DMS 273 treated with DMSO at 0.1 percent for 48 hours (cell line): ENCODE measurements at places on chromosomes 5 and 9.

GRCh38 chr9:93326654-93327053 is 124.8 kb upstream of the FAM120A start:
- no peak for DNase-seq

- DNase-seq = no peak
Measured at GRCh38 chr9:21828853-21829410, 26.5 kb downstream of the MTAP start.

DNA sequence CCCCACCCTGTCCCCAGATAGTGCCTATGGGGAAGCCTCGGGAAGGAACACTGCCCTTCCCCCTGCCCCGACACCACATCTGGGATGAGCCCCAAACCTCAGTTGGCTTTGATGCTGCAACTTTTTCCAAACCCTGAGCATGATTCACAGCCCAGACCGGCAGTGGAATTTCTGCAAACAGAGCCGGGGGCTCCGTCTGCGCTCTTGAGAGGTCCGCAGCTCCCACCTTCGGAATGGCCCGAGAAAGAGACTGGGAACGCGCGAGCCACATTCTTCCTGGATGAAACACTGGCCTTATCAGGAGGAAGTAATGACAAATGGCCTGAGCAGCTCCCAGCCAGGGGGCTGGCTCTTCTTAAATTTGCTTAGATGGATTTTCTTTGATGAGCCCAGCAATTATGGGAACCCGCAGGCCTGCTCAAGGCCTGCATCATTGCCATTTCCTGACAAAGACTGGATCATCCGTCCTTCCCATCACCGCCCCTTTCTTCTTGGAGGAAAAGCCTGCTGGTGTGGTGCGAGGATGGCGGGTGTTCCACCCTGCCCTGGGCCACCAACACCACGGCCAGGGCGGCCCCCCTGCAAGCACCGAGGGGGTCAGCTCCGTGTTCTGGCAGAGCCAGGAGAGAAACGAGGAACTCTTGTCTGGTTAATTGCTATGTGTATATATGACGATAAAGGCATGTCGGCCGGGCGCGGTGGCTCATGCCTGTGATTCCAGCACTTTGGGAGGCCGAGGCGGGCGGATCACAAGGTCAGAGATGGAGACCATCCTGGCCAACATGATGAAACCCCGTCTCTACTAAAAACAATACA is 38.8 kb upstream of the COL5A1 start:
- DNase-seq = no peak

- DNase-seq = no peak
Measured at GRCh38 chr9:132412089-132412488, 2.1 kb downstream of the CFAP77 start.

DNA sequence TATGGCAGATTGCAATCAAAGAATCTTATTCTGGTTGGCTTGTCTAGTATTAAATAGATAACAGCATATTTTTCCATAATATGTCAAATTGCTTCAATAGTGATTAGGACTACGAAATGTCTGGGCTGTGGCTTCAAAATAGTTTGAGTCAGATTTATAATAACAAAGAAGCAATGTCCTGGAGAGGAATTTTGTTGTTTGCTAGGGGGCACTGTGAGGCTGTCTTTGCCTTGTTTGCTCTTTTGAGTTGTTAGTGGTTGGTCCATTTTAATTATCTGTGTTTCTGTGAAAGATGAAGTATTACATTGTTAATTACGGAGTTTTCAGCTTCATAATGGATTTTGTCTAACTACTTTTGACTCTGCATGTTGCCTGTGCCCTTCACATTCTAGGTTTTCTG is 713.6 kb downstream of the TLE4 start:
- no peak for DNase-seq

- DNase-seq = no peak
Measured at GRCh38 chr5:158660726-158661125, 439.0 kb downstream of the EBF1 start.

- no peak for DNase-seq
Measured at GRCh38 chr9:14960881-14961280, 50.7 kb upstream of the FREM1 start.

GRCh38 chr9:129262261-129262660 is 84.2 kb upstream of the IER5L start:
- DNase-seq = no peak
